ENCODE measurements at places on chromosomes 4 and X.

DNA sequence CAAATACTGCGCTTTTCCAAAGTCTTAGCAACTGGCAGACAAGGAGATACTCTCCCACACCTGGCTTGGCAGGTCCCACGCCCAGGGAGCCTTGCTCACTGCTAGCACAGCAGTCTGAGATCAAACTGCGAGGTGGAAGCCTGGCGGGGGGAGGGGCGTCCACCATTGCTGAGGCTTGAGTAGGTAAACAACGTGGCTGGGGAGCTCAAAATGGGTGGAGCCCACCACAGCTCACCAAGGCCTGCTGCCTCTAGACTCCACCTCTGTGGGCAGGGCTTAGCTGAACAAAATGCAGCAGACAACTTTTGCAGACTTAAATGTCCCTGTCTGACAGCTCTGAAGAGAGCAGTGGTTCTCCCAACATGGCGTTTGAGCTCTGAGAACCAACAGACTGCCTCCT is 23.0 kb upstream of the NFKB1 start:
- no peak for DNase-seq

GRCh38 chr4:94160774-94161173 is 46.9 kb upstream of the SMARCAD1 start:
- DNase-seq: no peak

GRCh38 chr4:13966231-13967195 is 339.0 kb upstream of the BOD1L1 start:
- DNase-seq: no peak

DNA sequence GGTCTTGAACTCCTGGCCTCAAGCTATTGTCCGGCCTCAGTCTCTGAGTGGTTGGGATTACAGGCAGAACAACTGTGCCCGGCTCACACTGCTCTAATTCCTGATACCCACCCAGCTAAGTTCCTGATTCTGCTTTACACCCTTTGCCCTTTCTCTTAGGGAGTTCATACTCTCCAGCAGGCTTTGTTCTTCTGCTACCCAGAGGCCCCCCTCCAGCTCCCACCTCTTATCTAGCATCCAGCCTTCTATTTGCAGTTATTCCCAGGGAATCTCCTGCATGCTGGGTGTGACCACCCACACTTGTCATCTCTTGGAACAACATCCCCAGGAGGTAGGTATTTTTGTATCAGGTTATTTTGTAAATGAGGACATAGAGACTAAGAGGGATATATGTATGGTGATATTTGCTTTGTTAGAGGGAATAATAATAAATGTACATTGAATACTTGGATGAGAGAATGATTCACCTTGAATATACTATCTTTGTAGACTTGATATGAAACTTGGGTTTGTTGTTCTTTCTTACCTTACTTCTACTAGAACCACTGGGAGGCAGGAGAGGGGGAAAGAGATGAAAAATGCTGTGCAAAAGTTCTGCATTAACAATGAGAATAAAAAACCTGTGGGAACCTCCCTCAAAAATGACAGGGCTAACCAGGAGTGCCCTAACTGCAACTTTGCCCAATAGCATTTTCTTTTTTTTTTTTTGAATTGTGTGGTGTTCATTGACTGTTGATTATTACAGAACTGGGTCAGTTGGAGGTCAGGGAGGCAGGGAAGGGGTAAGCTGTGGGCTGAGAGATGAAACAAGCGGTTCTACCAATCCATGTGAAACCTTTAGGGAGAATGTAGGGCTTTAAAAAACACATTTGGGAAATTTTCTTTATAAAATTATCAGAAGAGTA is 157.4 kb downstream of the SPRY1 start:
- no peak for DNase-seq

- DNase-seq: peak; percentile 4
Observed at GRCh38 chr4:53908661-53909078, 155.7 kb downstream of the CHIC2 start.

- DNase-seq: no peak
Observed at GRCh38 chr4:157772907-157773306, 399.9 kb downstream of the GASK1B start.

DNA sequence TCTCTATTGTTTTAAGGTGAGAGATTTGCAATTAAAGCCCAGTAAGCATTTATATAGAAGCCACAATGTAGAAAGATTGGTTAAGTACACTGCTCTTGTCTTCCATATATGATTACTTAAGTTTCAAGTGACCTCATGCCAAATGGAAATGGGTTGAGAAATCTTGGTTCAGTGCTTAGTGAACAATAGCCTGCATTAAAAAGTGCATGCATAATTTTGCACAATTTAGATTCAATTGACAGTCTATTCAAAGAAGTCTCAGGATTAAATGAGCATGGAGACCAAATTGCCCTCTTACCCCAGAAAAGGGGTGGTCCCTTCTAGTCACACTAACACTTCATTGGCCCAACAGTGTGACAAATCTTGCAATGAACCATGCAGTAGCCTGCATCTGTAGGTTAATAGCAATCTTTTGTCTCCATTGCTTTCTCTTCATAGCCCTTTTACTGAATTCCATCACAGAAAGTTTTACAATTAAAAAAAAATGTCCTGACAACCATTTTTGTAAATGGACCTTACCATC is 93.6 kb downstream of the HHIP start:
- no peak for DNase-seq

- no peak for DNase-seq
Observed at GRCh38 chrX:101029665-101030064, 22.2 kb downstream of the TRMT2B start.

- no peak for DNase-seq
Observed at GRCh38 chrX:2370456-2370855, 130.3 kb downstream of the DHRSX start.

DNA sequence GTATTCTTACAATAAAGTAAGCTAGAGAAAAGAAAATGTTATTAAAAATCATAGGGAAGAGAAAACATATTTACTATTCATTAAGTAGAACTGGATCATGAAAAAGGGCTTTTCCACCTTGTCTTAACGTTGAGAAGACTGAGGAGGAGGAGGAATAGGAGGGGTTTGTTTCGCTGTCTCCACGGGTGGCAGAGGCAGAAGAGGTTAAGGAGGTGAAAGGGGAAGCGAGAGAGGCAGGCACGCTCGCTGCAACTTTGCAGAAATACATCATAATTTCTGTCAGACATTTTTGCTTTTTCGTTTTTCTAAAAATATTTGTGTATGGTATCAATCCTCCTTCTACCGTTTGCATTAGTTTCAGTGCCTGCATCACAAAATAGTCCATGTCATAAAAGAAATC is 2375.1 kb upstream of the AGA start:
- no peak for DNase-seq

DNA sequence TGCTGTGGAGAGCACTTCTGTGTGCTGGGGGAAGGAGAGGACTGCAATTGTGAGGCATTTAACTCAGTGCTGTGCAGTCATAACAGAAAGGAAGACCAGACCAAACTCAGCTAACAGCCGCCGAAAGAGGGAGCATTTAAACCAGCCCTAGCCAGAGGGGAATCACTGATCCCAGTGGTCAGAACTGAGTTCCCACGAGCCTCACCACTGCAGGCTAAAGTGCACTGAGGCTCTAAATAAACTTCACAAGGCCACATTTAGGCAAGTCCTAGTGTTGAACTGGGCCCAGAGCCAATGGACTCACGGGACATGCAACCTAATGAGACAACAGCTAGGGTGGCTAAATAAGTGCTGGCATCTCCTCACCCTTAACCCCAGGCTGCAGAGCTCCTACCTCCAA is 20.4 kb downstream of the IQCM start:
- no peak for DNase-seq

DNA sequence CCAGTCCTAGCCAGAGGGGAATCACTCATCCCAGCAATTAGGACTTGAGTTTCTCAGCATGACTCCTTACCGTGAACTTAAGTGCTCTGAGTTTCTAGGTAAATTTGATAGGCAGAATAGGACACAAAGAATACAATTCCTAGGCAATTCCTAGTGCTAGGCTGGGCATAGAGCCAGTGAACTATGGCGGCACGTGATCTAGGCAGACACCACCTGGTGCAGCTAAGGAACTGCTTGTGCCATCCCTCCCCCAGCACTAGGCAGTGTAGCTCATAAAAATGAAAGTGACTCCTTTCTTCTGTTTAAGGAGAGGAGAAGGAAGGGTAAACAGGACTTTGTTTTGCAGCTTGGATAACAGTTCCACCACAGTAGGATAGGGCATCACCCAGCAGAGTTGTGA is 736.3 kb upstream of the PCDH7 start:
- DNase-seq: no peak

GRCh38 chr4:38674258-38675144 is 10.5 kb downstream of the KLF3 start:
- peak; percentile 24 for DNase-seq

DNA sequence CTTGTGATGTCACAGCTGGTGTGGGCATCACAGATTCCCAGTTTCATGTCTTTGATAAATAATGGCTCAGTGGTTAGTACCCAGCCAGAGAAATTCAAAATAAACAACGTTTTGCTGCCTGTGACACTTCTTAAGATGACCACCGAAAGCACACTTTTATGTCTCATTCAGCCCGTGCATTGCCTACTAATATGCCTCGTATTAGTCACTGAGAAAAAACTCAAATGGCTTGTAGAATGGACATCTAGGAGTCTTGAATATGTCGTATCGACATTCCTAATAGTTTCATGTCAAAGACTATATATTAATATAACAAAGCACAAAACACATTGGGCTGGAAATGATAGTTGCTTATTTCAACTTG is 103.9 kb upstream of the FAT1 start:
- DNase-seq: no peak

- DNase-seq: peak; percentile 21
Observed at GRCh38 chrX:119512146-119512800, 44.0 kb downstream of the SLC25A5 start.

GRCh38 chrX:57918750-57919436 is 8.6 kb upstream of the ZXDA start:
- peak; percentile 51 for DNase-seq

- no peak for DNase-seq
Observed at GRCh38 chr4:175034986-175035705, 117.0 kb downstream of the ADAM29 start.

- DNase-seq: no peak
Observed at GRCh38 chrX:14927401-14927800, 54.2 kb downstream of the MOSPD2 start.

GRCh38 chrX:20388594-20388993 is 121.9 kb upstream of the RPS6KA3 start:
- no peak for DNase-seq

DNA sequence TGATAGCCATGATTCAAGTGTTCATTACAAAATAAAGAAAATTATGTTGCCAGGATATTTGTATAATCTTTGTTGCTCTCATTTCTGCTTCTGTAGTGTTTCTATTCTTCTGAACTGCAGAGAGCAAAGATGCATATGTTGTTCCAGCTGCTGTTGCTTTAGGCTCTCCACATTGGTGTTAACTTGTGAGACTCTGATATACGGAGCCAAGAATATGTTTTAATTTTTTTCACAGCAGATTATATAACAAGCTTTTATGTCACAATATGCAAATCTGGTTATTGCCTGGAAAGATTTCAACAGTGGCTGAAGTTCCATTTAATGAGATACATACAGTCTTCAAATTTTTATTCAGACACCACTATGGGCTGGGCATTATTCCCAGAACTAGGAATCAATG is 655.0 kb downstream of the GRXCR1 start:
- DNase-seq: no peak

- no peak for DNase-seq
Observed at GRCh38 chrX:37860721-37861120, 13.3 kb upstream of the DYNLT3 start.

DNA sequence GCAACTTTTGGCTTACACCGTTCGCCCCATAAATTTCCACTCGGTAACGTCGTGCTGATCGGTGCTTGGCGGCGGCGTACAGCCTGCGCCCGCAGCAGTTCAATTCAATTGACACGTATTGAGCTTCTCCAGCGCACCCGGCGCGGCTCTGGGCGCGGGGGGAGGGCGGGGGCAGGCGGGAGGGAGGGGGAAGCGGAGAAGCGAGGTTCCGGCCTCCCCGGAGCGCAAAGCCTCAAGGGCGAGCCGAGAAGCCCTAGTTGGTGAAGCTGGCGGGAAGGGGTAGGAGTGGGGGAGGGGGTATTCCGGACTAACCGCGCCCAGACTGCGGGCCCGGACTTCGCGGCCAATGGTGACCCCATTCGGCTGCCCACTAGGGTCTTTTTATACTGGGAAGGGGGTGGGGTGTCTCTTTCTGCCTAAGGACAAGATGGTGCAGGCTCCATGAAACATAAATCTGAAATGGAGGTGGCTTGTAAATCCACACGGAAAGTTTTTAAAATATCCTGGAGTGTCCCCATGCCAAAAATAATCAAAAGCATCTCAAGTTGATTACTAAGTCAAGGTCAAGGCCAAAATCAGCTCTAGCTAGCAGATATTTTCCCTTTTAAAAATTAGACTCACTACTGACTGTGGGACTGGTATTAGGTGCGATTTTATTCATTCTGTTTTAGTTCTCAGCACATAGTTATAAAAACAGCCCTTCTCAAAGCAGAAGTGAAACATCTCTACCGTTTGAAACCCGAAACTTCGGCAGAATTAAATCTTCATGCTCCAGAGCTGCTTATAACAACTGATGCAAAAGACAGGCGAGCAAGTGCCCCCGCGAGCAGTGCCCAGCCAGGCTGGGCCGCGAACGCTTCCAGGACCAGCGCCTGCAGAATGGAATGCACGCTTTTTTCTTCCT is 1.5 kb upstream of the BCOR start:
- DNase-seq: peak; percentile 75

DNA sequence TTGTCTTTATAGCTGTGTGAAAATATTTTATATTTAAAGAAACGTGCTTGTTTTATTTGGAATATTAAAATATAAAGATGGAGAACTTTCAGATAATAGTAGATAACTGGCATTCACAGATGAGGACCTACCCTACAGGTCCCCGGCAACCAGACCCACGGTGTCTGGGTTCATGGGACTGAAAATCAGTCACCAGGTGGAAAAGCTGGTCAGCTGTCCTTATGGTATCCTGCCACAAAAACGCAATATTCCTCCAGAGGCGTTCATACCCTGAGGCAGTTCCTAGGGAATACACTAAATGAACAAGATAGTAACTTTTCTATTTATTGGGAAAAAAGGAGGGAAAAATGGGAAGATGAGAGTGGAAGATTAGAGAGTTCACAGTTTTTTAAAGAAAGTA is 1.2 kb downstream of the TLR6 start:
- no peak for DNase-seq

- DNase-seq: no peak
Observed at GRCh38 chr4:87399148-87399547, 8.2 kb upstream of the HSD17B11 start.

DNA sequence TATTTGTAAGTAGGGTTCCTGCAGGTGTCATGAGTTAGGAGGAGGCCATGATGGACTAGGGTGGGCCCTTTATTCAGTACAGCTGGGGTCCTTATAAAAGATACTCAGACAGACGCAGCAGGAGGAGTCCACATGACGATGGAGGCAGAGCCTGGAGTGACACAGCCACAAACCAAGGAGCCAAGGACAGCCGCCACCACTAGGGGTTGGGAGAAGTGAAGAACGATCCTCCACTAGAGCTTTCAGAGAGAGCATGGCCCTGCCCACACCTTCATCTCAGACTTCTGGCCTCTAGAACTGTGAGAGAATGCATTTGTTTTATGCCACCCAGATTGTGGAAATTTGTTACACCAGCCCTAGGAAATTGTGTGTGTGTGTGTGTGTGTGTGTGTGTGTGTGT is 31.1 kb downstream of the JAKMIP1 start:
- DNase-seq: no peak

- no peak for DNase-seq
Observed at GRCh38 chr4:16119981-16120380, 36.2 kb upstream of the PROM1 start.

All from CD4-positive, alpha-beta T cell treated with Interleukin-6 for 4 hours (primary cell).